ENCODE measurements at places on chromosomes 7 and 10.

GRCh38 chr7:137298464-137298794 is 45.1 kb downstream of the PTN start:
- DNase-seq: no peak

DNA sequence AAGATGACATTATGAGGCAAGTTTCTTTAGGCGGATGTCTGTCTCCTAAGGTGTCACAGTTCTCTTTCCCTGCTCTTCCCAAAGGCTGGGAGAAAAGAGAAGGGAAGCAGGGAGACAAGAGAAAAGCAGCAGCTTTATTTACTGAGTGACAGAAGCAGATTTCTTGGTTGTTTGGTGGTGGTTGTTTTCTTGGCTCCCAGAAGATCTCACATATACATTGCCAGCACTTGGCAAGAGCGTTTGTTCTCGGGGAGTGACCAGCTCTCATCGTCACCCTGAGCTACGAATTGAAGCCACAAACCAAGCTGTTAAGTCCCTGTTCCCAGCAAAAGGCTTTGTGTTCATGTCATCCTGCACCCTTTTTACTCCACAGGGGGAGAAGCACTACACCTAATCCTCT is 11.4 kb downstream of the CDHR3 start:
- no peak for DNase-seq

- peak; percentile 36 for DNase-seq
Measured at GRCh38 chr7:111089822-111090426, 1.0 kb upstream of the LRRN3 start.

DNA sequence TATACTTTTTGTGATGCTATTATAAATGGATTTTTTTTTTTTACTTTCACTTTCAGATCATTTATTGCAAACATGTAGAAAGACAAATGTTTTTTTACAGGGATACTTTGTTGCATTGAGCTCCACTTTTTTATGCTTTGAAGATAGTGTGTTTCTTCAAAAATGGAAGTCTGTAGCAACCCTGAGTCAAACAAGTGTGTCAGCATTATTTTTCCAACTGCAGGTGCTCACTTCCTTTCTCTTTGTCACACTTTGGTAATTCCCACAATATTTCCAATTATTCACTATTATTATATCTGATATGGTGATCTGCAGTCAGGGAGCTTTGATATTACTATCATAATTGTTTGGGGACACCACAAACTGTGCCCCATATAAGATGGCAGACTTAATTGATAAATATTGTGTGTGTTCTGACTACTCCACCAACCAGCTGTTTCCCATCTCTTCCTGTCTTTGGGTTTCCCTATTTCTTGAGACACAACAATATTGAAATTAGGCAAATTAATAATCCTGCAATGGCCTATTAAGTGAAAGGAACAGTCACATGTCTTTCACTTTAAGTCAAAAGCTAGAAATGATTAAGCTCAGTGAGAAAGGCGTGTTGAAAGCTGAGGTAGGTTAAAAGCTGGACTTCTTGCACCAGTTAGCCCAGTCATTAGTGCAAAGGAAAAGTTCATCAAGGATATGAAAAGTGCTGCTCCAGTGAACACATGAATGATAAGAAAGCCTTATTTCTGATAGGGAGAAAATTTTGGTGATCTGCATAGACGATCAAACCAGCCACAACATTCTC is 231.3 kb upstream of the SH2B2 start:
- no peak for DNase-seq

- no peak for DNase-seq
Measured at GRCh38 chr10:99422529-99423096, 7.8 kb downstream of the GOT1 start.

- DNase-seq: no peak
Measured at GRCh38 chr7:132578826-132579225, 2.6 kb upstream of the PLXNA4 start.

DNA sequence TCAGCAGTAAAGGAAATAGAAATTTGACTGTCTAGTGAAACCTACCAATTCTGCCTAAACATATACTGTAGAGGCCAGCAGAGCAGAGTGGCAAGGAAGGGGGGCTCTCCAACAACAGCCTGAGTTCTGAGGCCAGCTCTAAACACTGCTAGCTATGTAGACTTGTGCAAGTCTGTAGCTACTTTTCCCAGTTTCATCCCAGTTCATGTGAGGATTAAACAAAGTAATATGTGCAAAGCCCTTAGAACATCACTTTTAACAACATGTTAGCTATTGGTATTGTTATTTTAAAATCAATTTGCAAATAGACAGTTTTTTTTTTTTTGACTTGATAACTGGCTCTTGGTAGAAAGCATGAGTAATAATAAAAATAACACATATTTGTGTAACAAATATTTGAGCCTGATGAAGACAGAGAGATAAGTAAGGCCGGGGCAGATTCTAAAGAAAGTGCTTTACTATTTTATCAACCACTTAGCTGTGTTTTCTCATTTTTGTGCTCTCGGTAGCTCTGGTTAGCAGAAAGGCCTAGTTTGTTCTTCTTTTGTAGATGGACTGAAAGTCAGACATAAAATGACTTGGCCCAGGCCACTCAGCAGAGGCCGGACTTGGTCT is 9.3 kb downstream of the CHST12 start:
- DNase-seq: no peak

GRCh38 chr10:87706731-87707130 is 47.1 kb downstream of the PAPSS2 start:
- no peak for DNase-seq

DNA sequence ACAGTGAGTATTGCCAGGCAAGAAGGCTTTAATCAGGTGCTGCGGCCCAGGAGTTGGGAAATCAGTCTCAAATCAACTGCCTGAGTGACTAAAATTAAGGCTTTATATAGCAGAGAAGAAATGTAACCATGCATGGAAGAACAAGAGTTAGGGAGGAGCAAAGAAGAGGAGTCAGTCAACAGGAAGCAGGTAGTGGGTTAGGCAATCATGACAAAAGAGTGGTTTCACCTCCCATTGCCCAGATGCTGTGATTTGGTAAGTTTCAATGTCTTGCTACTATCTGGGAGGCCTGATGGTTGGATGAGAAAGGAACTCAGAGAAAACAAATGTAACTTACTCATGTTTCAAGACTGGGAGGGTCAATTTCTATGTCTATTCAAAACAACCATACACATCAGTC is 998.3 kb downstream of the GATA3 start:
- no peak for DNase-seq

DNA sequence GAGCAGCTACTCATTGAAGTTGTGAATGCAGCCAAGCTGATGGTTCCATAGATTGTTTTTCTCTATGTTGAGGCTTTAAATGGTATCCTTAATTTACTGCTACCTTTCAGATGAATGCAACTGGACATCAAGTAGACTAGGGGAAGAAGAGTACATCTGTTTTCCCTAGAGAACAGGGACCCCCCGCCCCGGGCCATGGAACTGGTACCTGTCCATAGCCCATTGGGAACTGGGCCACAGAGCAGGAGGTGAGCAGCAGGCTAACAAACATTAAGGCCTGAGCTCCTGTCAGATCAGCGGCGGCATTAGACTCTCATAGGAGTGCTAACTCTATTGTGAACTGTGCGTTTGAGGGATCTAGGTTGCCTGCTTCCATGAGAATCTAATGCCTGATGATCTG is 391.3 kb downstream of the AUTS2 start:
- DNase-seq: no peak

- DNase-seq: no peak
Measured at GRCh38 chr10:9743639-9744038, 1274.0 kb upstream of the CELF2 start.

DNA sequence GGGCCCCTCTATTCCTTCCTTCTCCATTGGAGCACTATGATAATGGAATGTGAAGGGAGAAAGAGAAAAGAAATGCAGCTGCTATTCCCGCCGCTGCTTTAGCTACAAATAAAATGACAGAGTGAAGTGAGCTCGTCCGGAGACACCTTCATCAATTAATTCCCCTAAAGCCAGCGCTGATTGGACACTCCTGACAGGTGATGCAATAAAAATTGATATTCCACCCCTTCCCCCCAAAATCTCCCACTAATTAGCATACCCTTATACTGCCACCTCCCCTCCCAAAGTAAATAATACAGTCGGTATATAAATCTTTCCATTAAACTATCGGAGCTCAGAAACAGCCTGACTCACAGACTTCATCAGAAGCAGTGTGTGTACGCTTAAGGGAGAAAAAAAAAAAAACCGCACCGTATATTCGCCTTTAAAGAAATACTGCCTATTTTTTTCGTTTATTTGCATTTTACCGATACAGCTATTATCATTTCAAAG is 7.3 kb downstream of the SKIDA1 start:
- no peak for DNase-seq

DNA sequence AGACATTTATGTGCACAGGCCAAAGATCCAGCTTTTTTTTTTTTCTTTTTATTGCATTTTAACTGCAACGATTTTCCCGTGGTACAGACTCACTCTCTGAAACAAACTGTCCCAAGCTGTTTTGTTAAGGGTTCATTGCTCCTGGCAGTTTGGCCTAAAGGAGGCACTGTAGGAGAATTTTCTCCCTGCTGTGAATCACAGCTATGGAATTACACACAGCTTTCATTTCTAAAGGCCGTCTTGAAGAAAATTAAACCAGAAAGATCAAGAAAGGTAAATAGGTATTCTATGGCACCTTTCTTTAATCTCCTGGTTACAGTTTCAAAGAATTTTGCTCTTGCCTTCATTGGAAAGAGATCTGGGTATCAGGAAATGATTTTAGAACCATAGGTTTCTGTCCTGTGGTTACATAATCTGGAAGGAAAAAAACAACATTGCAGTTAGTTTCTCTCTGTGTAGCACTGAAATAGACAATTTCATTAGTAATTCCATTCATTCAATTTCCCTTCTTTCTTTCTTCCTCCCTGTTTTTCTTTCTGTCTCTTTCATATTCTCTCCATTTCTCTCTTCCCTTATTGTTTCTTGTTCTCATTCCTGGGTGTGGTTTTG is 51.2 kb downstream of the PDK4 start:
- DNase-seq: no peak

DNA sequence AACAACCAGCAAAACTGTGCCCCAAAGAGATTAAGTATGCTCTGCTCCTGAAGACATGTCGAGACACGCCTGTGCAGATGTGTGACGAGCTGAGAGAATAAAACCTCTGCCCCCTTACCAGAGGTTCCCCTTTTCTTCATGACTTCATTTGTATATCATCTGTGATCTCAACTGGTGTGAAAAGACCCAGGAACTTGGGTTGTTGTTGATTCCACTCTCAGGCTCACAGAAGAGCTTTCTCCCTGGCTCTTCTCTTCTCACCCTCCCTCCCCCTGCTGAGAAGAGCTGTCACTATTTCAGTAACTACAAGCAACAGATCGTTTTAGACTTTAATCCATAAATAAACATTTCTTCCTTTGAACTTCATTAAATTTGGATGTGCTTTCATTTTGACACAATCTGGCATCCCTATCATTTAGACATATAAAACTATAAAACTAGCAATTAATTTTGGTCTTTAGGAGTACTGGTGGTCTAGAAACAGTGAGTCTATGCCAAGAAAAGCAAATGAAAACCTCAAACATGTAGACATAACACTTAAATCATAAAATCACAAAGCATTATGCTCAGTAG is 179.3 kb upstream of the FZD8 start:
- DNase-seq: no peak

- DNase-seq: no peak
Measured at GRCh38 chr10:4066581-4067390, 281.8 kb upstream of the KLF6 start.

DNA sequence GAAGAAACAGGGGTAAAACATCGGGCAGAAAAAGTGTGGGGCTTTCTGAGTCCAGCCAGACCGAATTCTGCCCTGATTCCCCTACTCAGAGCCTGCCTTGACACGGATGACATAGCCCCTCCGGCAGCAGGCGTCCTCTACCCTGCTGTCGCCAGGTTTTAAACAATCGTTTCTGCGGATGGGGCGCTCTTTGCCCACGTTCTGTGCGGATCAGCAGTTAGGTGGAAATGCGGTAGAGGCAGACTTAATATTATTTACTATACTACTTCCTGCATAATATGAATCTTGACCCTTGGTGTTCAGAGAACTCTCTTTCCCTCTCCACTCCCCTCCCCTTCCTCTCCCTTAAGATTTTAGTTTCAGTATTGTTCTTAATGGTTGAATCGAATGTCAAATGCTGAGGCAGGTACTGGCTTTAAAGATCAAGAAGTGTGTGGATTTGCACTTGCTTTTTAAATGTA is 2.4 kb downstream of the GATA3 start:
- DNase-seq: peak; percentile 67

- DNase-seq: no peak
Measured at GRCh38 chr7:143406002-143406357, 2.7 kb downstream of the EPHA1 start.

DNA sequence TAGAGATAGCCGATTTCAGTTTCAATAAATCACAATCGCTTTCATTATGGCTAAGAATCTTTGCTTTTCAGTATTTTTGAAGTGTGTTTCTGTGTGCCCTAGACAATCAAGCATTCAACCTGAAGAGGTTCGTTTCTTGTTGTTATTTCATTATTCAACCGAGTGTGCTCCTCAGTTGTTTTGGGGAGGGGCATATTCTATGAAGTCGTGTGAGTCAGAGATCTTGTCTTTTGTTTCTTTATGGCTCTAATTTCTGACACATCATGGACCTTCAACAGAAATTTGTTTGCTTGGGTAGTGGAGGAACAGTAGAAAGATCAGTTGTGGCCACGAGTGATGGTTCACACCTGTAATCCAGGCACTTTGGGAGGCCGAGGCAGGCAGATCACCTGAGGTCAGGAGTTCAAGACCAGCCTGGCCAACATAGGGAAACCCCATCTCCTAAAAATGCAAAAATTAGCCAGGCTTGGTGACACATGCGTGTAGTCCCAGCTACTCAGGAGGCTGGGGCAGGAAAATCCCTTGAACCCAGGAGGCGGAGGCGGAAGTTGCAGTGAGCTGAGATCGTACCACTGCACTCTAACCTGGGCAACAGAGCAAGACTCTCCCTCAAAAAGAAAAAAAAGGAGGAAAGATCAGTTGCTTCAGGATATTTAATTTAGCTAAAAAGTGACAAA is 38.3 kb downstream of the C1QL3 start:
- DNase-seq: no peak

DNA sequence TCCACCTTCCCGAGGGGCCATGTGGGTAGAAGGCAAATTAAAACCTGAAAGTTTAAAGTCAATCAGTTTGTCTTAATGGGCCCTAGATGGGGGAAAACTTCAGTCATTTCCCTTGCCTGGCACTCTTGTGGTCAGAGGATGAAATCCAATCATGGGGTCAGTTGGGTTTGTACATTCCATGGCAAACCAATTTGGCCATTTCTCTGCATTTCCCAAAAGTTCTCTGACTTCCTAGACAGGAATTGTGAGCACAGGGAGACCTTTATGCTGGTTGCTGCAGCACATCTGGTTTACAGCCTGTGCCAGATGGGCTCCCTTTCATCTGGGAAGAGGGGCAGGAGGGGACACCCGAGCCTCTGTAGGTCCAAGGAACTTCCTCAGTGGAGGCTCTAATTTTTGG is 113.0 kb downstream of the CYP26A1 start:
- no peak for DNase-seq

- no peak for DNase-seq
Measured at GRCh38 chr7:29900745-29901144, 88.9 kb downstream of the SCRN1 start.

- no peak for DNase-seq
Measured at GRCh38 chr7:5226921-5227785, 37.1 kb downstream of the WIPI2 start.

GRCh38 chr10:75498884-75499350 is 67.5 kb downstream of the LRMDA start:
- DNase-seq: no peak

GRCh38 chr10:48505394-48506112 is 99.3 kb downstream of the ARHGAP22 start:
- no peak for DNase-seq

GRCh38 chr7:157412021-157412443 is 75.2 kb downstream of the DNAJB6 start:
- peak; percentile 35 for DNase-seq

GRCh38 chr7:5494683-5495561 is 71.3 kb upstream of the TNRC18 start:
- DNase-seq: peak; percentile 85

- DNase-seq: peak; percentile 35
Measured at GRCh38 chr7:73647725-73648592, 19.7 kb upstream of the VPS37D start.
